ENCODE measurements at places on chromosomes 6 and 20. TPM values are rescaled to one million over a fixed set of nuclear protein-coding genes. Genes with fewer than 3 reads are reported as not detected.

GRCh38 chr20:62266340-62266739, 28.0 kb downstream of the OSBPL2 start:
- no peak overlapping the region for H3K4me3 ChIP-seq
- no peaks in the 10 kb centered on the region for H3K4me1 ChIP-seq
- peaks cover 6% of the 10 kb centered on the region for H3K36me3 ChIP-seq
- H3K27ac ChIP-seq: no peak overlapping the region
- DNase-seq: no peak

- peaks cover 21% of the 10 kb centered on the region for H3K4me1 ChIP-seq
- no peaks in the 10 kb centered on the region for H3K27me3 ChIP-seq
- DNase-seq: peak; percentile 36
- H3K36me3 ChIP-seq: no peaks in the 10 kb centered on the region
- no peak overlapping the region for H3K4me3 ChIP-seq
- H3K27ac ChIP-seq: no peak overlapping the region
Measured at GRCh38 chr6:33904050-33904746, 100.4 kb upstream of the MLN start.

DNA sequence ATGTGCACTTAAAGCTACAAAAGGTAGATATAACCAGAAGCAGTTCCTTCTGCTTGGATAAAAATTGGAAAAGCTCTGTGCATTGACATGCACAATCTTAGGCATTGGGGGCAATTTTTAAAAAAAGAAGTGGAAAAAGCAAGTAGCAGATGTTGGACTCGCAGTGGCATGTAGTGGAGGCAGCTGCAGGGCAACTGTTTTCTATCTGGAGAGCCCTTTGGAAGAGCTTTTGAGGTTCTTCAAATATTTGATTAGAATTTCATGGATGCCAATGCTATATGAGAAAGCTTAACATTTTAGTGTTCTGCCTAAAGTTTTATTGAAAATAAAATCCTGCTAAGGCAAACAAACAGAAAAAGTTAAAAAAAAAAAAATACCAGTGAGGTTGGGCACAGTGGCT, 388.3 kb upstream of the RNF217 start:
- DNase-seq: no peak
- no peak overlapping the region for H3K4me3 ChIP-seq
- H3K36me3 ChIP-seq: no peaks in the 10 kb centered on the region
- no peaks in the 10 kb centered on the region for H3K4me1 ChIP-seq
- H3K27me3 ChIP-seq: no peaks in the 10 kb centered on the region
- H3K27ac ChIP-seq: no peak overlapping the region

DNA sequence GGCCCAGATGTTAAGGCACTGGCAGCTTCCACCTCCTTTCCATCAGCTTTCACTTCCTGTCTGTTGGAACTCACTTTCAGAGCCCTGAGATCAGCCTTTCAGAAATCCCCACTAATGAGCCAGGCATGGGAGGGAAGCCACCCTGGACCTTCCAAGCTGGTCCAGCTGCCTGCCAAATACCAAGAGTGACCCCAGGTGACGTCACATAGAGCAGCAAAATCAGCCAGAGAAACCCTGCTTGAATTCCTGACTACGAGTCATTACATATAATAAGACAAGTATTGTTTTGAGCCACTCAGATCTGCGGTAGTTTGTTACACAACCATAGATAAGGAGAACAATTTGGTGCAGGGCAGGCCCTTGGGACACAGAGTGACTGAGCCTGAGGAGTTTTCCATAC, 556.0 kb upstream of the JAG1 start:
- H3K27me3 ChIP-seq: no peaks in the 10 kb centered on the region
- peak; percentile 61 for DNase-seq
- H3K4me1 ChIP-seq: peaks cover 9% of the 10 kb centered on the region
- peak overlapping the region; percentile 42 for H3K27ac ChIP-seq

DNA sequence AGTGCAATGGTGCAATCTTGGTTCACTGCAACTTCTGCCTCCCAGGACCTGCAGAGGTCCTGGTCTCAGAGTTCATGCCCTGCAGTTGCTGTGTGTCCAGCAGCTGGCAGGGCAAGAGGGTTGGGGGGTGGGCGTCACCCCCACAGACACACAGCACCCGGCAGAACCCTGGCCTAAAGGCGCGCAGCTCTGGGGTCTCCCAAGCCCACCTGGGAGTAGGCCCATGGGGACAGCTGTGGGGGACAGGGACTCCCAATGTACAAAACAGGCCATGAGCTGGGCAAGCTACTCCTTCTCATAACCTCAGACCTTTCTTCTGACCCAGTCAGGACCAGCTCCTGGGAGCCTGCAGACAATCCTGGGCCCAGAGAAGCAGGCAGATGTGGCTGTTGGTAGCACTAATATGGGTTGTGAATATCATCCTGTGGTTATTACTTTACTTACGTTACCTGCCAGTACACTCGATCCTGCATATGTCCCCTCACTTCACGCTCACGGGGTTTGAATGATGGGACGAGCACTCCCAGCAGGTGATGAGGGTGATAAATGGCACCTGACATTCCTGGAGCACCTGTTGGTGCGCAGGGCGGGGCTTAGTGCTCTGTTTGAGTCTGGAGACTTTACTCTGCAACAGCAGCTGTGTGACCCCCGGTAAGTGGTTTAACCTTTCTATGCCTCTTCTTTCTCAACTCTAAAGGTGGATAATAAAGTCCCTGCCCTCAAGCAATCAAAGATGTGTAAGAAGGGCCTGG, 39.9 kb upstream of the SULF2 start:
- H3K36me3 ChIP-seq: no peaks in the 10 kb centered on the region
- H3K27me3 ChIP-seq: no peaks in the 10 kb centered on the region
- no peaks in the 10 kb centered on the region for H3K4me1 ChIP-seq
- H3K27ac ChIP-seq: no peak overlapping the region
- H3K4me3 ChIP-seq: no peak overlapping the region

DNA sequence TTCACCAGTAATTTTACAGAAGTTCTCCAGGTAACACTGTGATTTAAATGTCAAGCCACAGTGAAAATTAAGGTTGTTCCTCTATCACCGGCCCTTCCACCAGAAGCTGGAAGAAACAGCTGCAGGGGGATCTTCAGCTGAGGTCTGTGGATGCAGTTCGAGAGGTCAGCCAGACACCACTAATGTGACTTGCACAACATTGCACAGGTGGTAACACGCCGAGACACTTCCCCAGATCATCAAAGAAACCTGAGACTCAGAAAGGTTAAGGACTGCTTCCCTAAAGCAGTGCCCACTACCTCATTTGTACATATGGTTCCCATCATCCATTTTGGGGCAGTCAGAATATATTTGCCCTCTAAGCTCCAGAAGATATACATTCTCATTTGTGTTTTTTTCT, 8.1 kb upstream of the SERPINB9 start:
- H3K27me3 ChIP-seq: no peaks in the 10 kb centered on the region
- no peak overlapping the region for H3K4me3 ChIP-seq
- no peaks in the 10 kb centered on the region for H3K36me3 ChIP-seq
- no peaks in the 10 kb centered on the region for H3K4me1 ChIP-seq

DNA sequence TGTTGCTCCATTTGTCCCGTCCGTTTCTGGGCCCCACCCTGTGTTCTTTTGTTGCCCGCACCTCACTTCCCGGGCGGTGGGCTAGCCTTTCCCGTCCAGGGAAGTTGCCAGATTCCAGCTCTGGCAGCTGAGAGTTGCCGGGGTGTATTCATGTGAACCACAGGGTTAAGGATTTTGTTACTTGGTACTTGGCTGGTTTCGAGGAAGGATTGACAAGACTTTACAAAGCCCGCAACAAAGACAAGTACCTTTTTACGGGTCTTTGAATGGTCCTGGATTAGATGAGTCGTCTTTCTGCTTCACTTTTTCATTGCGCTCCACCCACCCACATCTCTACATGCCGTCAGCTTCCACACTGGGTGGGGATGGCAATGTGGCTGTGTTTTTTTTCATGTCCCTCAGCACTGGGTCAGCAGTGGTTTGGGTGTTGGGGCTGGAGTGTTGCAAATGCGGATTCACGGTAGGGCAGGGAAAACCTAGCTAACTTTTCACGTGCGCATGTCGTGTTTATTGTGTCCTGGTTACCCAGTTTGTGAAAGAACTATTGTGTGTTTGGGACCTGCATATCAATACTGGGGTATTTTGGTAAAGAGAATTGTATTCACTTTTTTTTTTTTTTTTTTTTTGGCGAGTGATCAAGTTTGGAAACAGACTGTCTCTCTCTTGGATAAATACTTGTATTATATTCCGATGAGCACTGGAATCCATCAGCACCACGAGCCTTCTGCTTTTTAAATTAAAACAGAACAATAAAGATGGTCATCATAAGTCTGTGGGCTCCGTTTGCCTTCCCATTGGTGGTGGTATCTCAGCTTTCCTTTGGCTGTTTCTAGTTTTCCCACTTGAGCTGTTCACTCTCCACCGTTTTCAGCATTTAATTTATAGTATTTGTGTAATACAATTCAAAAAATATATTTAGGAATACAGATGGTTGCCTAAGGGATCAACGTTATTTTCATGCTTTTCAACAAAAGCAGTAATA, 1.2 kb downstream of the DUSP22 start:
- peaks cover 35% of the 10 kb centered on the region for H3K4me1 ChIP-seq
- H3K27ac ChIP-seq: peak overlapping the region; percentile 97

GRCh38 chr6:21597801-21598673, 4.5 kb downstream of the SOX4 start:
- H3K36me3 ChIP-seq: no peaks in the 10 kb centered on the region
- H3K27me3 ChIP-seq: no peaks in the 10 kb centered on the region
- DNase-seq: no peak

- no peak overlapping the region for H3K27ac ChIP-seq
- no peak overlapping the region for H3K4me3 ChIP-seq
- H3K36me3 ChIP-seq: no peaks in the 10 kb centered on the region
- no peak for DNase-seq
- H3K27me3 ChIP-seq: peaks cover 72% of the 10 kb centered on the region
Measured at GRCh38 chr6:5997420-5997987, 9.2 kb downstream of the NRN1 start.

DNA sequence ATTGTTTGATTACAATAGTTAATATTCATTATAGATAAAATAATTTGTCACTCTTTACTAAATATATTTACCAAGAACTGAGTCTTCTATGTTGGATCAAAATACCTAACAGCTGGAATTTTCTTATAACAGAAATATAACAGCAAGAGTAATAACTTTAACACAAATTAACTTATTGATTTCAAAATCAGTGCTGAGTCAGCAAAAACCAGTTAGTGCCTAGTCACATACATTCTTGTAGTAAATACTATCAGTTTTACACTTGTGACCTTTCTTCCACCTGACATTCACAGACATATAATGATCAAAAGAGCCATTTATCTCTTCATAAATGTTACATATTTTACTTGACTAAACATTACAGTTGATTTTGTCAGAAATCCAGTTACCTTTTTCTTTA, 1141.4 kb upstream of the ADGRB3 start:
- no peak overlapping the region for H3K27ac ChIP-seq
- no peaks in the 10 kb centered on the region for H3K27me3 ChIP-seq
- H3K4me1 ChIP-seq: no peaks in the 10 kb centered on the region
- DNase-seq: no peak

- no peaks in the 10 kb centered on the region for H3K36me3 ChIP-seq
- H3K4me1 ChIP-seq: peaks cover 14% of the 10 kb centered on the region
- no peak overlapping the region for H3K4me3 ChIP-seq
Measured at GRCh38 chr6:53811082-53811481, 16.3 kb downstream of the LRRC1 start.

DNA sequence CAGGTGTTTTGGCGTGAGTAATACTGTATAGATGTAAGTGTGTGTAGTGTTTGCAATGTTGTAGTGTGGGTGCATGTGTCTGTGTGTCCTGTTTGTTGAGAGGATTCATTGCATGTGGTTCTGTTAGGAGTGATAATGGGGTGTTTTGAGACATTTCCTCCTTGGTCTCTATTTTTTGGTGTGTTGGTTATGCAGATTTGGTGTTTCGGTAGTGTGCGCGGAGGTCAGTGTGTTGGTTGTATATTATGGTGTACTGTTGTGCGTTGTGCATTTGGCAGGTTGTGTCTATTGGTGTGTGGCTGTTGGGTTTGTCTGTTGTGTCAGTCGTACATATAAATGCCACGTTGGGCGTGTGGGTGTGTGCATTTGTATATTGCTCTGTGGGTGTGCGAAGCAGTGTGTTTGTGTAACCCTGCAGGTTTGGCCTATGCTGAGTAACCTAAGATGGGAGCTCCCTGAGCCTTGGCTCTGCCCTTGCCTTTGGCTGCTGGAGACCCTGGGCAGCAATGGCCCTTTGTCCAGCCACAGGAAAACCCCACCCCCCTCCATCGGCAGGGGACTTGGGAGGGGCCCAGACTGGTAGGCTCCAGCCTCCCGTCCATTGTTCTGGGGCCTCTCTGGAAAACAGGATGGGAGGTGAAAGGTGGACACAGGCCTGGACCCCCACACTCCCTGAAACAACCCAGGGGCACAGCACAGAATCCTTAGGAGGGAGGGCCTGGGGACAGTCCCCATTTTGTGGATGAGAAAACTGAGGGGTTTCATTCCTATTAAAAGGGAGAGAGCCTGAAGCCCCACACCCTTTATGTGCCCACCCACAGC, 10.3 kb upstream of the ID1 start:
- no peak overlapping the region for H3K4me3 ChIP-seq
- H3K27ac ChIP-seq: peak overlapping the region; percentile 31
- H3K27me3 ChIP-seq: no peaks in the 10 kb centered on the region
- no peaks in the 10 kb centered on the region for H3K36me3 ChIP-seq

GRCh38 chr6:121929301-121929700, 470.2 kb upstream of the HSF2 start:
- H3K27me3 ChIP-seq: no peaks in the 10 kb centered on the region
- no peaks in the 10 kb centered on the region for H3K4me1 ChIP-seq
- H3K27ac ChIP-seq: no peak overlapping the region
- H3K36me3 ChIP-seq: no peaks in the 10 kb centered on the region

DNA sequence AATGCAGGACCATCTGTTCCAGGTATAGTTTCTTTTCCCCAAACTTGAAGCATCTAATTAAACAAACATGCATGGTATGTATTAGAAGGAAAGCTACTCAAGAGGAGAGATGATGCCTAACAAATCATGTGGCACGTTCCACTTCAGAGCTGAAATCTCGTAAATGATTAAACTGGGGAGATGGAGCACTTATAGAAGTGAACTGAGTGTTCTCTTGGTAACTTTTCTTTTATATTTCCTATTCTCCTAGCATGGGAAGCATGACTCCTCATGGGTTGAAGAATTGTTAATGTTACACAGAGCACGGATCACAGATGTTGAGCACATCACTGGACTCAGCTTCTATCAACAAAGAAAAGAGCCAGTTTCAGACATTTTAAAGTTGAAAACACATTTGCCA, 61.1 kb downstream of the CCN2 start:
- no peaks in the 10 kb centered on the region for H3K36me3 ChIP-seq
- DNase-seq: no peak
- no peak overlapping the region for H3K4me3 ChIP-seq
- no peaks in the 10 kb centered on the region for H3K27me3 ChIP-seq
- H3K27ac ChIP-seq: no peak overlapping the region

GRCh38 chr6:168858926-168859325, 394.7 kb downstream of the THBS2 start:
- H3K27me3 ChIP-seq: no peaks in the 10 kb centered on the region
- no peaks in the 10 kb centered on the region for H3K4me1 ChIP-seq
- no peak for DNase-seq

DNA sequence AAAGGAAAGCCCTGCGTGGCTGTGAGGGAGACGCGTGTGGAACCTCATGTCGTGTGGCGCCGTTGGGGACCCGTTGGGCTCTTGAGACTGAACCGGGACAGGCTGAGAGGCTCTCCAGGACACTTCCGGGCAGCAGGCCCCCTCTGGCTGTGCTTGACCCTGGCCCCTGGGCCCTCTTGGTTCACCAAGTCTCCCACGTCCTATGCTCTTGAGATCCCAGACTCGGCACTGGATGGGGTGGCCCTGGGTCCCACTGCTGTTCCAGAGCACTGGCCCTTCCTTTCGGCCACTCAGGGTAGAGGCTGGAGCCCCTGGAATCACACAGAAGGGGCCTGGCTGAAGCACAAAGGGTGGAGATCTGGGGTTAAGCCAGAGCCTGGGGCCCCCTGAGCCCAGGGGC, 30.4 kb downstream of the NTSR1 start:
- H3K4me1 ChIP-seq: no peaks in the 10 kb centered on the region
- H3K27me3 ChIP-seq: no peaks in the 10 kb centered on the region
- no peak overlapping the region for H3K4me3 ChIP-seq

The KIF6 gene
- not detected for total RNA-seq

The C6orf52 gene
- total RNA-seq: not detected
